ENCODE measurements at places on chromosomes 11 and 22.

GRCh38 chr11:75275581-75275980 is 35.0 kb downstream of the TPBGL start:
- no peak for DNase-seq

- no peak for DNase-seq
Observed at GRCh38 chr22:21857481-21857914, 9.9 kb downstream of the MAPK1 start.

DNA sequence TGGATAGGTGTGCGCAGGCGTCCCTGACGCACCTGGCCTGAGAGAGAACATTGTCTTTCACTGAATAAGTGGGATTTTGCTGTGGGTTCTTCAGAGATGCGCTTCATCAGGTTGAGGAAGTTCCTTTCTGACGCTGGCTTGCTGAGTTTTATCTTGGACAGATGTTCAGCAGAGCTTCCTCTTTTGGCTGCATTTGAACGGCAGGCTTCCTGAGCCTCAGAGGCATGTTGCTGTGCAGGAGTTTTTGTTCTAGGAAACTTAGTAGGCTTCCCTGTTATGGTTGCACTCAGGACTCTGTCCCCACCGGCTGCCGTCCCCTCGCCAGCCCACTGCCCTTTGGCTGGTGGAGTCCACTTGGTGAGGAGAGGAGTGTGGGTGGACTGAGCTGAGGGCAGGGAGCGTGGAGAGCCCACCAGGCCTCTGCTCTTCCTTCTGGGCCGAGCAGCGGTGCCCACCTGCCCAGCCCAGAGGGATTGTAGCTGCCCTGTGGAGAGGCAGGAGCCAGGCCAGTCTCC is 17.2 kb downstream of the FRMD8 start:
- no peak for DNase-seq

DNA sequence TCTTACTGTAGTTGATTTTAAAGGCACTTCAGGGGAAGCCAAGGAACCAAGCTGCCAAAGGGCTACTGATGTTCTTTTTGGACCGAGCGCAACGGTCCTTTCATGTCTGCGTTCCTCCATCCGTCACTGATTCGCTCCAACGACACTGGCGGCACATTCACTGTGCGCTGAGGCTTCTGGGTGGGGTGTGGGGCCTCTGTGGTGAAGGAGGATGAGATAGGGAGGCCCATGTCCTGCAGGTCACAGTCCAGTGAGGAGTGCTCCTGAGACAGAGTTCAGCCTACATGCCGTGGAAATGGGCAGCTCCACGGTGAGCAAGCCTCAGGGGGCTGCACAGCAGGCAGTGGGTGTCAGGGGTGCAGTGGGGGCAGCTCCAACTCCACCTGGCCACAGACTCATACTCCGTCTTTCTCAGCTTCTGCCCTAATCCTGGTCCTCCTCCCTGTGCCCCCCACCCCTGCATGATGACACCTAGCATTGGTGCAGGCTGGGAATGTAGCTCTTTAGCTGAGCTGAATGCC is 87.8 kb upstream of the SHANK2 start:
- no peak for DNase-seq

- peak; percentile 55 for DNase-seq
Observed at GRCh38 chr11:78050964-78051831, 12.5 kb upstream of the THRSP start.

DNA sequence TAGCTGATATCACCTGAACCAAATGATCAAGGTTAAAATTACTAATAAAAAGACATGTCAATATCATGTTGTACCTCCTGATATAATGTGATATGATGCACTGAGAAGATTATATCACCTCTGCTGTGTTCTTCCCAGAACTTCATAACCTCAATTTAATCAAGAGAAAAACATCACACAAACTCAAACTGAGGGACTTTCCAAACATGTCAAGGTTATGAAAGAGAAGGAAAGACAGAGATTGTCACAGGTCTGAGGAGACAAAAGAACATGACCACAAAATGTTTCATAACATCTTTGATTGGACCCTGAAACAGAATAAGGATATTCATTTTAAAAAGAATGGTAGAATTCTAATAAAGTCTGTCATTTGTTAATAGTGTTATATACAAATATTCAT is 43.0 kb upstream of the CFAP300 start:
- DNase-seq = no peak

- no peak for DNase-seq
Observed at GRCh38 chr11:9740202-9740883, 76.5 kb downstream of the SWAP70 start.

DNA sequence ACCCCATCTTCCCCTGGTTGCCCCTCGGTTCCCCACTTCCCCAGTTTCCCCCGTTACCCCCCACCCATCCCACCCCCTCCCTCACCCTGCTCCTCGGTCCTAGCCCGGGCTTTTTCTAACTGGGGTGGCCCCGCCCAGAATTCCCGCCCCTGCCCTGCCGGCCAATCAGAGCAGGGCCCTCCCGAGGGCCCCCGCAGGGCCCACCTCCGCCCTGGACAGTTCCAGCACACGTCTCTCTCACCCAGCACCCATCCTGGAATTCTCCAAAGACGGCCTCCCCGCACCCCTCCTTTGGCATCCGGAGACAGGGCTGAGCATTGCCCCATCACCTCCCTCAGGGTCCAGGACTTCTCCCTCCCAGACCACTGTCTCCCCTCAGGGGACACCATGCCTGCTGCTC is at the start of gene H19:
TSS of gene H19 (minus strand) at position 88 of the 400 bp plus-strand sequence.
- DNase-seq = no peak

GRCh38 chr11:40281052-40281580 is 1178.3 kb downstream of the LRRC4C start:
- no peak for DNase-seq

DNA sequence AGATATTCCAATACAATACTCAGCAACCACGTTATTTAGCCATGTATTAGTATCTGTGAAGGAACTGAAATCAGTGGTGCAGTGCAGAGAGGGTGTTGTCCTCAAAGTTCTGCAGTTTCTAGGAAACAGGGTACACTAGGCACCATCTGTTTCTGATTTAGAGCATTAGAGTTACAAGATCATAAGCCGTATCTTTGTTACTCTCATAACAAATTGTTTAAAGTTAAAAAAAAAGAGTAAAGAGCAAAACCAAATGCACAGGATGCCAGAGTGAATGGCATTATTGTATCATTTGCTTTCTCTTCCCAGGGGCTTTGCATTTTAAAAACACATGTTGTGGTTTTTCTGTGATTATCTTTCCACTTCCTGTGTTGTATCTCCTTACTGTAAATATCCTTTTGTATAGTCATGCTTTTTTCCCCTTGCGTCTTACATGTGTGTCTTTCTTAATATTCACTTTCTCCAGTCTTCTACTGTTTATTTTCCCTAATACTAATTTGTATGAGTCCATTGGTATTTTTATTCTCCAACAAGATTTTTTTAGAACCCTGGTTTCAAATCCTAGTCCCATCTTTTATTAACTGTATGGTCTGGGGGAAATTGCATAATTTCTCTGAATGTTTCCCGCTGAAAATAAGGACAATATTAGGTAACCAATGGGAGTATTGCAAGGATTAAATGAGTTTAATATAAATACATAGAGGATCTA is 15.2 kb upstream of the NUP160 start:
- DNase-seq = peak; percentile 93

DNA sequence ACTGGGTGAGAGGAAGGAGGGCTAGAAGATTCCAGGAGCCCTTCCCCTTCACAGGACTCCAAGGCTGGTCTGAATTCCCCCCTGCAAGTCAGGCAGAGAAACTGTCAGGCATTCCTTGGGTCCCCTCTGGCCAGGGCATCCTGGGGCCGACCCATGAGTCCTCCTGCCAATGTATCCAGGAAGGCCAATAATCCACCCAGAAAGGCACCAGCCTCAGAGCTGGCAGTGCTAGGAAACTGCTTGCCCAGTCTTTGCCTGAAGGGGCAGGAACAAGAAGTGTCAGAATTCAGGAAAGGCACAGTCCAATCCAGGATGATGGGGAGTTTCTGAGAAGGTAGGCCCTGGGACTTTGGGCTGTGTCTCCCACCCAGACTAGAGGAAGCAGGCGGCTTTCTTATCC is 41.0 kb downstream of the BUD13 start:
- DNase-seq = no peak

DNA sequence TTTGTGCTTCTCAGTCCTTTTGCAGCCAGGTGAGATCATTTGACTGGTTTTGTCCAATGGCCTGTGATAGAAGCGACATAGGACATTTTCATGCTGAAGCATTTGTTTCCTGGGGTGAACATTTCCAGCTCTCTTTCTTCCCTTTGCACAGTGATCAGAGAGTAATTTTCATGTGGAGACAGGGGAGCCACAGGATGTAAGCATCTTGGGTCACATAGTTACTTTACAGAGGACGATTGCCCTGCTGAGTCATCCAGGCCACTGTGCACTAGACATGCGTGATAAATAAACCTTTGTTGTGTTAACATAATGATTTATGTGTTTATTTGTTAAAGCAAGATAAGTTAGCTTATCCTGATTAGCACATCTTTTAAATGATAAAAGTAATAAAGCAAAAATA is 263.5 kb upstream of the CCDC179 start:
- peak; percentile 6 for DNase-seq

DNA sequence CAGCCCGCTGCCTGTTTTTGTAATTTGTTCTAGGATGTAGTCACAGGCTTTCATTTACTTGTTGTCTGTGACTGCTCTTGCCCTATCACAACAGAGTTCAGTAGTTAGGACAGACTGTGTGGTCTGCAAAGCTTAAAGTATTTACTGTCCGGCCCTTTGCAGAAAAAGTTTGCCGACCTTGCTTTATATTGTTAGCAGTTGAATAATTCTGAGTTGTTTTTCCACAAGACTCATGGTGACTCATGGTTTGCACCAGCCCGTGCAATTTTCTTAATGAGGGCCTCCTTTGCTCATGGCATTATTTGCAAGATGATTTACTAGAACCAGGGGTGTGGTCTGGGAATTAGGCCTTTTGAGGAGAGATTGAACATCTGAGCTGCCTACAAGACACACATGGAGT is 110.6 kb downstream of the SCN3B start:
- DNase-seq = peak; percentile 80

GRCh38 chr11:9091044-9091922 is at the start of gene SCUBE2:
TSS of gene SCUBE2 (minus strand) at chr11:9091599. CDS start at chr11:9091528, 71 bp downstream.
- no peak for DNase-seq

DNA sequence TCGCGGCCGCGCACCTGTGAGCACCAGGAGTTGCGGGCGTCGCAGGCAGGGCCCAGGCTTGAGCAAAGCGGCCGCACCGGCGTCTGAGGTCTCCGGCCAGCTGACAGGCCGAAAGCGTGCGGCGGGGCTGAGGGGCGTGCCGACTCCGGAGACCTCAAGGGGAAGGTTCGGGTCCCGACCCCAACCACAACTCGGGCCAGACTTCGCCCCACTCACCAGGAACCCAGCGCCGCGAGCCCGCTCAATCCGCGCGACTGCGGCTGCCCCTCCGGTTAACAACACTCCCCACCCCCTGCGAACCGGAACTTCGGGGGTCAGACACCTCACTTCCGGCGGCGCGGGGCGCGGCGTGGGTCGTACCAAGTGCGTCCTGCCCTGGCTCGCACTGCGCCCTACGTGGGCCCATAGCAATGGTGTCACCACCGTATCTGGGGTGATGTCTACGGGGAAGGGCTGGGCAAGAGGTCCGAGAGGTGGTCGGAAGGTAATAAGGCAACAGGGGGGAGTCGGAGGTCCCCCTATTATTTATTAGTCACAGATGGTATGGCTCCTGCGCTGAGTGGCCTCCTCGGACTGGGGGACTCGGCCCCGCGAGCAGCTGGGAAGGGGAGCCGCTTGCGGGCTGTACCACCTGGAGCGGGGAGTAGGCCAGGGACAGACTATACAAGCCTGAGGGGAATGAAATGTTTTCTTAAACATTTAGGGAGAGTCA is at the start of gene SYVN1:
TSS of gene SYVN1 (minus strand) at position 280 of the 712 bp plus-strand sequence. CDS start 918 bp downstream, outside the sequence.
- peak; percentile 87 for DNase-seq

- no peak for DNase-seq
Observed at GRCh38 chr11:75317446-75318122, 33.9 kb downstream of the ARRB1 start.

- DNase-seq = no peak
Observed at GRCh38 chr11:114136686-114137640, 77.5 kb downstream of the ZBTB16 start.

GRCh38 chr11:5507933-5508305 is 1.8 kb downstream of the UBQLN3 start:
- peak; percentile 4 for DNase-seq

- no peak for DNase-seq
Observed at GRCh38 chr11:71470946-71471345, 17.9 kb downstream of the NADSYN1 start.

DNA sequence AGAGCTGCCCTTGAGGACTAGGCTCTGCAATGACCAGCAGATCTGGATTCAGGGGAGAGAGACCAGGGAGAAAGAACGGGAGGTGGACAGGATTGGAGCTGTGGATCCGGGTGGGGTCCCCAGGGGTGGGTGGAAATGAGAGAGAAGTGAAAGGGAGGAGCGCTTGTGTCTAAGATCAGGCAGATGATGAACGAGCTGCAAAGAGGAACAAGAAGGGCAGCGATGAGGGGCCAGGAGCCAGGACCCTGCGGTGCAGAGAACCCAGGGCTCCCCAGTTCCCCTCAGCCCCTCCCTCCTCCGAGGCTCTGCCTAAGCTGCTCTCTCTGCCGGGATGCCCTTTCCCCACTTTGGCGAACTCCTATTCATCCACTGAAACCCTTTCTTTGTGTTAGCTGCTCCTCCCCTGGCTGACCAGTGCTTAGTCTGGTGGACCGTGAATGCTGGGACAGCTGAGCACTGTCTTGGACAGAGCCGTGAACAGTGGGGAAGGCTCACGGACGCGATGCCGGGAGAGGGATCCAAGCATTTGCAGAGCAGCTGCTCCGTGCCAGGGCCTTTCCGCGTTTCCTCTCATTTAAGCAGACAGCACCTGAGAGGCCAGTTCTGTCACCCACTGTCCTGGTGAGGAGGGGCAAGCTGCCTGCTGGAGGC is 35.9 kb downstream of the SHISAL1 start:
- DNase-seq = no peak

DNA sequence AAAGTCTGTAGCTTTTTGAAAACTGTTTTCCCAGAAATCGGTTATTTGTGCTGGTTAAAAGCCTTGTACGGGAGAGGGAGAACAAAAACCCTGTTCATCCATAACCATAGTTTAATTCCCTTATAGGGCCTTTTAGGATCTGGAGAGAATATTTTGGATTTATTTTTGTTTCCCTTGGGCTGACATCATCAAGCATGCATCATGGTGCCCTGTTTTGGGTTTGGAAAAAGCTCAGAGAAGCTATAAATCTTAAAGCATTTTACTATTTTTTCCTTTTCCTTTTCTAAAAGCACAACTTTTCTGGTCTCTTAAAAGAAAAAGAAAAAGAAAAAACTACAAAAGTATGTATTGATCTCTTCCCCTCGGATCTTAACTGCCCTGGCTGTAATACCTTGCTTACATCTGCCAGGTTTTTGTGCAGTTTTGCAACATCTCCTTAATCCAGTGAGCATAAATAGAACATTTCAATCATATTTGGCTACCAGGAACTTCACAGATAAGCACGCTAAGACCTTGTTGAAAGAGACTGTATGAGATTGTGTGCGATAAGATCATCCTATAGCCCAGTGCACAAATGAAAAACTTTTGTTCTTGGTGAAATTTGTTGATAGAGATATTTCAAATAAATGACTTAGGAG is 88.0 kb downstream of the ZBTB16 start:
- peak; percentile 23 for DNase-seq

- no peak for DNase-seq
Observed at GRCh38 chr11:116179401-116179800, 593.4 kb downstream of the BUD13 start.

All from fibroblast of the aortic adventitia (primary cell).